ENCODE measurements at places on chromosomes 4 and X. TPM values are rescaled to one million over a fixed set of nuclear protein-coding genes. Genes with fewer than 3 reads are reported as not detected.

The LGI2 gene
- not detected for polyA plus RNA-seq

The MND1 gene
- polyA plus RNA-seq, result not detected

The SMIM10 gene
- polyA plus RNA-seq, result 0.52 TPM

The UVSSA gene
- polyA plus RNA-seq, result 34.6 TPM

DNA sequence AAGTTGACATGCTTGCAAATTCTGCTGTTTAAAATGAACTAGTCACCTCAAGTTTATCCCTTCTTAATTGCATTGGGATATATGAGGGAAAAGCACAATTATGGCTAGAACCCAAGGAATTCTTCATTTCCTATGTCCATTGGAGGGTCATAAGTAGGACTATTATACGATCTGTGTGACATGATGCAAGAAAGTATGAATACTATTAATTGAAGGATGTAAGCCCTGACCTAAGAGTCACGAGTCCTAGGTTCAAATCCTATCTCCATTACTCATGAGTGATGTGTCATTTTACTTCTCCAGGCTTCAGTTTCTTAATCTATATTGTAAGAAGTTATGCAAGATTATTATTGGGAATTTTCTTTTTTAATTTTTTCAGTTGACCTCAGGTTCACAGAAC lies 542.9 kb upstream of the GRIA3 start:
- no peak for DNase-seq
